ENCODE measurements at places on chromosomes 5 and 9.

- DNase-seq: no peak
Measured at GRCh38 chr5:6752782-6753181, 39.5 kb downstream of the TENT4A start.

GRCh38 chr9:36532353-36532752 is 40.3 kb upstream of the MELK start:
- DNase-seq: no peak

DNA sequence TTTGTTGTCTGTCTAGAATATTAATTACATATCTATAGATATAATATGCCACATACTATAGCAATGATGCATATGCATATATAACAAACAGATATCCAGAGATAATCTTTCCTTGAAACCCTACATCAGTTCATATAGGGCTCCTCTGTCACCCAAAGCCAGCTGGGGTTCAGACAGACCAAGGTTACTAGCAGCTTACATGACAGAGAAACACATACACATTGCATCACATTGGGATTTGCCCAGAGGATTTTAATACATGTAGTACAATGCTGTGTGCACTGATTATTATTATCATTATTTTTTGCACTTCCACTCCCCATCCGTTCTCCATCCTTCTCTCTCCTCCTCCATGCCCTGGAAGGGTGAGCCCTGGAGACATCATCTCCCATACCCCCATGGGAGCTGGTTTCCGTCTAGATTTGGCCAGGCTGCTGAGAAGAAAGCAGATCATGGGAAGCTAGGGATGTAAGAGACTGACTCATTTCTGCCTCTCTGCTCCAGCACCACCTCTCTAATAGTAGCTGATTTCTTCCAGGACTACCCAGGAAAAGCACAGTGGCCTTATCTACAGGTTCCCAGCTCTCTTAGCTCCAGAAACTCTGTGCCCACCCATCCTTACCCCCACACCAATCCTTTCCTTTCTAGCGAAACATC is 23.3 kb downstream of the FST start:
- no peak for DNase-seq

GRCh38 chr9:92001244-92001643 is 51.2 kb upstream of the ROR2 start:
- no peak for DNase-seq

DNA sequence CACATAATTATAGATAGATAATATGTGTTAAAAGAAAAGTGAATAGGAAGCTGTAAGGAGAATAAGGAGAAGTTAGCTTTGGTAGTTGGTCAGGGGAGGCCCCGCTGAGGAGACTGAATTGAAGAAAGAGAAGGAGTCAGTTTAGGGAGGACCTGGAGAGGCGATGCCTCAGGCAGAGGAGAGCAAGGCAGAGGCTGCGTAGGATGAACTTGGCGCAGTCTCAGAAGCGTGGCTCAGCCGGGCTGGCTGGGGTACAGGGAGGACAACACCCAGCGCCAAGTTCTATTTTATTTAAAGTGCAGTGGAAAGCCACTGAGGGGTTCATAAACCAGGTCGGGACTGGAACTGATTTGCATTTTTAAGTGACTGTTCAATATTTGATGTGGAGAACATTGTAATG is 68.5 kb downstream of the PTCD2 start:
- no peak for DNase-seq

- no peak for DNase-seq
Measured at GRCh38 chr5:50547303-50547702, 106.2 kb upstream of the EMB start.

DNA sequence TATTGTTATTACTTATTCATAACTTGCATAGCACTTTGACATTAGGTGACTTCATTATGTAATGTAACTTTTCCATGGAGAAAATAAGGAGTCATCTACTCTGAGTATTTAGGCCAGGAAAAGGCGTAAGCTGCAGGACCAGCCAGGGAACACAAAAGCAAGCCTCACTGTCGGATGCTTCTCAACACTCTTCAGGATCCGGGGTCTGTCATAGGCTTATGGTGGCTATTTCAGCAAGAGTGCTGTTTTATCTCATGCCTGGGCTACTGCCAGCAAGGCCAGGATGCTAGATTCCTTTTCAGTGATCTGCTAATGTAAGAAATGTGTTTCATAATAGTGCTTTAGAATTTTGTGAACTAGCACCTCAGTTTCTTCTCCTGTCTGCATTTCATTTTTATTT is 162.4 kb downstream of the CHSY3 start:
- DNase-seq: no peak

- no peak for DNase-seq
Measured at GRCh38 chr9:129489838-129490582, 130.9 kb downstream of the C9orf50 start.

GRCh38 chr9:70127540-70128416 is 84.1 kb downstream of the MAMDC2 start:
- no peak for DNase-seq

GRCh38 chr9:114925039-114925438 is 5.4 kb downstream of the TNFSF8 start:
- DNase-seq: no peak

- peak; percentile 77 for DNase-seq
Measured at GRCh38 chr5:76083555-76084495, 642 bp downstream of the SV2C start.

DNA sequence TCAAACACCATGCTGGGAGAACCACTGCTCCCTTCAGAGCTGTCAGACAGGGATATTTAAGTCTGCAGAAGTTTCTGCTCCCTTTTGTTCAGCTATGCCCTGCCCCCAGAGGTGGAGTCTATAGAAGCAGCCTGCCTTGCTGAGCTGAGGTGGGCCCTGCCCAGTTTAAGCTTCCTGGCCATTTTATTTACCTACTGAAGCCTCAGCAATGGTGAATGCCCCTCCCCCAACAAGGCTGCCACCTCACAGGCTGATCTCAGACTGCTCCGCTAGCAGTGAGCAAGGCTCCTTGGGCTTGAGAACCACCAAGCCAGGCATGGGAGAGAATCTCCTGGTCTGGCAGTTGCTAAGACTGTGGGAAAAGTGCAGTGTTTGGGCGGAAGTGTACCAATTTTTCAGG is 205.5 kb upstream of the PTGER4 start:
- DNase-seq: no peak

GRCh38 chr9:107243742-107244141 is 39.3 kb upstream of the RAD23B start:
- DNase-seq: peak; percentile 67

DNA sequence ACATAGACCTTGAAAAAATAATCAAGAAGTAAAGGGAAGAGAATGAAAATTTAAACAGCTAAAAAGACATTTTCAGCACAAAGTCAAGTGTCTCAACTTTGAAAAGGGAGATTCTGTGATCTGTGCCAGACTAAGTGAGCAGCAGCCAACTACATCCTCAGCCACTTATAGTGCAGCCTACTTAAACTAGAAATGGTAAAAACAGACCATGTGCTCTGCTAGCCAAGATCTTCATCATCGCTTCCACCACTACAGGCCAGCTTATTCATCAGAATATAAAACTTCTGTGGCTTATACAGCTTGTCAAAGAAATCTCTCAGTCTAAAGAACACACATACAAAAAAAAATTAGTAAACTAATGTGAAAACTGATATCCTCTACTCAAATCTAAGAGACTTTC is 63.5 kb downstream of the CEMIP2 start:
- DNase-seq: no peak

GRCh38 chr5:100026606-100027005 is 508.6 kb upstream of the FAM174A start:
- no peak for DNase-seq

- DNase-seq: no peak
Measured at GRCh38 chr9:131674425-131675421, 65.2 kb downstream of the RAPGEF1 start.

- DNase-seq: no peak
Measured at GRCh38 chr5:10457682-10458574, 16.2 kb downstream of the ROPN1L start.

All from NCI-H748 treated with DMSO at 0.1 percent for 48 hours (cell line).